A549 treated with dexamethasone at 1 μM for 4 hours (cell line): ENCODE measurements at places on chromosomes 3 and 15. TPM values are rescaled to one million over a fixed set of nuclear protein-coding genes. Genes with fewer than 3 reads are reported as not detected.

DPPA4 gene
- not detected in 5 replicates for total RNA-seq

CAMP gene
- total RNA-seq: 0.13 to 0.15 TPM in 2 of 5 replicates, not detected in the others

ACAA1 gene
- total RNA-seq: 39.9 to 49.3 TPM (median 46.2 TPM) in 5 replicates

DAPK2 gene
- total RNA-seq: 2.2 to 4.7 TPM (median 3.9 TPM) in 5 replicates

VPS8 gene
- 6.5 to 10.1 TPM (median 8.3 TPM) in 5 replicates for total RNA-seq

ATP13A4 gene
- total RNA-seq: not detected in 5 replicates

ATP10A gene
- 6.9 to 10.8 TPM (median 9.1 TPM) in 5 replicates for total RNA-seq

CGNL1 gene
- 0.60 to 0.80 TPM (median 0.73 TPM) in 5 replicates for total RNA-seq

CTXND1 gene
- 0.01 TPM in 2 of 5 replicates, not detected in the others for total RNA-seq

SPATA12 gene
- total RNA-seq: 0.26 to 0.38 TPM (median 0.32 TPM) in 5 replicates

RASGRF1 gene
- 0.19 to 0.34 TPM (median 0.25 TPM) in 5 replicates for total RNA-seq

TM4SF18 gene
- 30.9 to 38.2 TPM (median 33.6 TPM) in 5 replicates for total RNA-seq

EAF2 gene
- 1.4 to 1.9 TPM (median 1.8 TPM) in 5 replicates for total RNA-seq

PLCB2 gene
- 0.50 to 1.0 TPM (median 0.90 TPM) in 5 replicates for total RNA-seq

GLDN gene
- 0.01 to 0.09 TPM (median 0.04 TPM) in 4 of 5 replicates, not detected in the other for total RNA-seq

CHL1 gene
- 0.06 to 0.09 TPM in 2 of 5 replicates, not detected in the others for total RNA-seq

GOLGA6L24 gene
- not detected in 5 replicates for total RNA-seq

KIF15 gene
- total RNA-seq: 9.2 to 11.4 TPM (median 10.5 TPM) in 5 replicates

GOLGA8O gene
- 0.27 to 0.57 TPM (median 0.38 TPM) in 5 replicates for total RNA-seq

CDHR4 gene
- total RNA-seq: 0.15 to 0.26 TPM (median 0.24 TPM) in 5 replicates

CMC1 gene
- total RNA-seq: 41.5 to 45.6 TPM (median 43.2 TPM) in 5 replicates

STX19 gene
- total RNA-seq: not detected in 5 replicates

NME9 gene
- 0.14 TPM in 1 of 5 replicates, not detected in the others for total RNA-seq

C2CD4A gene
- 0.11 to 0.14 TPM (median 0.12 TPM) in 5 replicates for total RNA-seq

REC114 gene
- total RNA-seq: not detected in 5 replicates

CFAP20DC gene
- 1.7 to 2.8 TPM (median 2.1 TPM) in 5 replicates for total RNA-seq

GABRB3 gene
- total RNA-seq: 61.6 to 98.3 TPM (median 85.1 TPM) in 5 replicates

CD96 gene
- not detected in 5 replicates for total RNA-seq

ZNF35 gene
- total RNA-seq: 5.1 to 6.5 TPM (median 5.4 TPM) in 5 replicates

SLC22A14 gene
- total RNA-seq: 0.04 to 0.14 TPM (median 0.08 TPM) in 4 of 5 replicates, not detected in the other
